Astrocyte (in vitro differentiated cells and primary cell): ENCODE measurements at places on chromosomes 3 and 15. TPM values are rescaled to one million over a fixed set of nuclear protein-coding genes. Genes with fewer than 3 reads are reported as not detected.
A peak's percentile ranks its signal among the peaks of the same experiment; 100 is the strongest.

Gene PROS1
- 11.5 and 13.4 TPM in 2 replicates for total RNA-seq

DNA sequence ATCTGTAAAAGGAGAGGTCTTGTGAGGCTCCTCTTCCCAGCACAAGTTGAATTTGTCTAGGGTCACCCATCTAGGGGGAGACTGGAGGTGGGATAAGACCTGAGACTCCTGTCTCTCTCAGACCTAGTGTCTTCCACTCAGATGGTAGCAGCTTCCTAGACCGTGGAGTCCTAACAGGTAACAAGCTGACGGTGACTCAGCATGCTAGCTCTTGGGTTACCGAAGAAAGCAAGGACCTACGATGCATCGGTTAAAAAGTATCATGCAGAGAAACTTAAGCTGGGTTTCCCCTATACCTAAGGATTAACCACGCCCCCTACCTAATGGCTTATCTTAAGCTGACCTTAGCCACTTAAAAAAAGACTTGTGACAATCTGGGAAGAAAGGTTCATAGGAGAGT, 7.6 kb downstream of the LRRN1 start:
- DNase-seq: no peak

DNA sequence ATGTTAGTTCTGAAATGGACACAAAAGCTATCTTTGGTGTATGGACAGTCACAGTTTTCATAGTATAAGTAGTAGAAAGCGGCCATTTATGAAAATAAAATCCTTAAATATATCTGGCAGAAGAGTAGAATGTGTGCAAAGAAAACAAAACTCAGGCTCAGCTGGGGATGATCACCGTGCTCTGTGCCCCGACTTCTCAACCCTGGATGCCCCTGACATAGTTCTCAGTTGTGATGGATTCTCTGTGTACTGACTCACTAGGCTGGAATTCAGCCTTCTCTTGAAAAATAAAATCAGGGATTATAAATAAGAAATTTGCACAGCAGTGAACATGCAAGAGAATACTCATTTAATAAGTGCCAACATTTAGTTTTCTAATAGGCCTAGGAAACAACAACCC, 925.1 kb upstream of the NR2F2 start:
- DNase-seq: peak; percentile 39

Gene USP4
- 31.8 and 33.8 TPM in 2 replicates for total RNA-seq

- DNase-seq: peak; percentile 82
Measured at GRCh38 chr15:92820236-92821021, 79.7 kb upstream of the CHD2 start.

DNA sequence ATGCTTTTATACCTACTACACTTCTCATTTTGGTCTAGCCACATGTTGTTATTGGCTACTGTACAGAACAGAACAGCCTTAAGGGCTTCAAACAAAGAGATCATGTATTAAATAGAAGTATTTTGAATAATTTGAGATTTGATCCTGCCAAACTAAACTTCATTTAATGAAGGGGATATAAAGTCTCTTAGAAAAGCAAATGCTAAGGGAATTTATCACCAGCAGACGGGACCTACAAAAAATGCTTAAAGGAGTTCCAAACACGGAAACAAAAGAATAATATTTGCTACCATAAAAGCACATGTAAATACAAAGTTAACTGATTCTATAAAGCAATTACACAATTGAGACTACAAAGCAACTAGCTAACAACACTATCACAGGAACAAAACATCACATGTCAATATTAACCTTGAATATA, 23.6 kb upstream of the FMN1 start:
- DNase-seq: peak; percentile 81

GRCh38 chr3:31575448-31575847, 42.7 kb downstream of the STT3B start:
- DNase-seq: no peak

DNA sequence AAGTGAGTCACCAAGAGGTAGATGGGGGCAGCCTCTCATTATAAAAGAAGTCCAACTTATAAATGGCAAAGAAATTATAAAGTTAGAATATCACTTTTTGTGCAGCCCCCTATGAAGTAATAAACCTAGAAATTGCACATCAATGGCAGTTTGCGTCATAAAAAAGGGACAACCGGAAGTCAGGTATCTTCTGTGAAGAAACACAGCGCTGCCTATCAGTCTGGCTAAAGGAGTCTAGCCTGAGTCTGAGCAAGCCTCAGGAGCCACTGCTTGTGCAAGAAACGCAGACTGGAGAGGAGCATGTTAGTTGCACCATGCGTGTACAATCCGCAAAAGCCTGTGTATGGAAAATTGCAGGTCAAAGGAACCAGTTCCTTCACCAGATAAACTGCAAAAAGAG, 178.4 kb downstream of the ARRDC4 start:
- DNase-seq: no peak

Gene MESP1
- total RNA-seq: not detected in 2 replicates

GRCh38 chr3:4850928-4851265, 128.3 kb upstream of the BHLHE40 start:
- DNase-seq: no peak

Gene C3orf70
- total RNA-seq: 5.7 and 8.2 TPM in 2 replicates

Gene SLC24A5
- not detected in 2 replicates for total RNA-seq

Gene STARD5
- total RNA-seq: 5.5 and 5.8 TPM in 2 replicates

Gene TTLL13
- 0.14 TPM in 1 of 2 replicates, not detected in the other for total RNA-seq

DNA sequence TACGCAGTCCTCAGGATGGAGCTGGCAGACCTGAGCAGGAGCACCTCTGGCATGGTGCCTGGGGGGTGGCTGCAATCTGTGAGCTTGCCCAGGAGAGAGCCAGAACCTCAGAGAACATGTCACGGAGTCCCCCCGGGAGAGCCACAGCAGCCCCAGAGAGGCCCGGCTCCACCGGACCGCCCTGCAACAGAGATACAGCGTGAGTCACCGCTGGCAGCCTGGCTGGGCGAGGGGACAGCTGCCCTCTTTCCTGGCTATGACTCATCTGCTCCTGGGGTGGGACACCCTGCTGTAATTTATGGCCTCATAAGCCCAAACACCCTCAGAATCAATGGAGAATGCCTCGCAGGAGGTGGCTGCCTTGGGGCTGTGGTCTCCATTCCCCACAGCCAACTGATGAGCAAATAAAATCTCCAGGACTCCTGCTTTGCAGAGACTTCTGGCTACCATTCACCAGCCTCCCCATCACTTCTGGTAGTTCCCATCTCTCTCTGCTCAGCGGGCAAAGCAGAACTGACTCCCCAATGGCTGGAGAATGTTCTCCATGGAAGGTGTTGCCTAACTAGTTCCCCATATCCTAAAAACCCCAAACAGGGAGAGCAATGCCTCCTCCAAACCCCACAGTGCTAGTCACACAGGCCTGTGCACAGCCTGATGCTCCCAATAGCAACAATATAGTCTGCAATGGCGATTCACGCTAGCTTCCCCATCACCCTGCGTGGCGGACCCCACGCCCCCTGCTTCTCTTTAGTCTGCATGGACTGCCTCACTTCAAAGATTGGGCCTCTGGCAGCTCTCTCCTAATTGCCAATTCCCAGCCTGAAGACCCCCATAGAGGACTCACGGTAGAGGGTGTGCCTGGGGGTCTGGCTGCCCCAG, 21.6 kb downstream of the ACSBG1 start:
- peak; percentile 69 for DNase-seq

GRCh38 chr15:77059786-77060361, 11.0 kb downstream of the TSPAN3 start:
- DNase-seq: no peak

DNA sequence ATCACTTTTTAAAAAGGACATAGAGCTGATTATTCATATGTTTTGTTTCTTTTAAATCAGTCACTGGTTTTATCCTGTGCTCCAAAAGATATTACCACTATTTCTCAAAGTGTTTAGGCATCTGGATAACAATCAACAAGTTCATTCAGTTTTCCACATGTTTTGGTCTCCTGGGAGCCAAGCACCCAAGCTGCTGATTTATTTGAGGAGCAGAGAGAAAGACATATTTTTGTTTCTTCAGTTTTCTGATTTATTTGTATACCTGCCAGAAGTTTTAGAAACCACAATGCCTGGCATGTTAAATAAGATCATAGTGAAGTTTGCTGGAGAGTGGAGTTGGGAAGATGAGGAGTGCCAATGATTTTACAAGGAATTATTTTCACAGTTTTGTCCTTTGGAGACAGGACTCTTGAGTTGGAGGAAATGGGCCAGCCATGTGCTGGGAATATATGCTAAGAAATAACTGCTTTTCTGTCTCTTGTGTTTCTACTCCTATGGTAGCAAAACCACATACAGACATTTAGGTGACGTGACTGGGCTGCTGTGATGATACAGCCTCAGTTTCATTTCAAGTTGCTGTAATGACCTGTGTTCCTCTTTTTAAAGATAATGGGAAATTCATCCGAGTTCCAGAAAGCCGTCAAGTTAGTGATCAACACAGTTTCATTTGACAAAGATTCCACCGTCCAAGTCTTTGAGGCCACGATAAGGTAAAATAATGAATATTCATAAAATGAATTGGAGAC, 11.7 kb downstream of the EDEM1 start:
- no peak for DNase-seq

Gene SAXO2
- total RNA-seq: 1.1 and 1.2 TPM in 2 replicates

DNA sequence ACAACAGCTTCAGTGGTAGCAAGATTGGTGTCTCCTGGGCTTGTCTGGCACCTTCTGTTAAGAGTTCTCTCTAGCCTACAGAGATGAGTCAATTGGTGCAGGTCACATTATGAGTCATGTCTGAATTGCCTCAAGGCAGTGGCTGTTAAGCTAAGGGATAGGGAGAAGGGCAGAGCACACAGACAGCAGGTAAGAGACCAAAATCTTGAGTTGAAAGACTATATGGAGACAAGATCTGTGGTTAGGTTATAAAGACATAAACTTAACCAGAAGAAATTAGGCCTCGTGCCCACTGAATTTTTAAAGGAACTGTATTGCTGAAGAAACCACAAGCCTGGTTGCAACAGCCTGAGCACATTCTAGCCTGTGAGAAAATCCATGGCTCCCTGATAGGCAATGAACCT, 19.2 kb upstream of the KPNA1 start:
- peak; percentile 79 for DNase-seq

Gene NLGN1
- 0.91 and 1.2 TPM in 2 replicates for total RNA-seq

Gene PLIN1
- 0.14 TPM in 1 of 2 replicates, not detected in the other for total RNA-seq

DNA sequence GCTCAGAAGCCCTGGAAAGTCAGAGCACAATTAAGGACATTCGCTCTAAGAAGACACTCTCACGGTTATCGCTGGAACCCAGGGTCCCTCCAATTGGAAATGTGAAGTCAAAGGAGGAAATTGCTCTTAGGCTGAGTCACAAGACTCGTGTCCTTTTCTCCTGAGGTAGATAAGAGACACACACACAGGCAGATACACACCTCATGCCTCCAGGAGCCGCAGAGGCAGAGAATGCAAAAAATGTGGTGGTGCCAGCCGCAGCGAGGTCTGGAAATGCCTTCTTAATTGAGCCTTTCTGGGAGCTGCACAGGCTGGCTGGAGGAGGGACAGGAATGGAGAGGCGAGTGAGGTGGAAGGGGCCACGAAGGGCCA, 189.3 kb downstream of the OPA1 start:
- DNase-seq: peak; percentile 80

DNA sequence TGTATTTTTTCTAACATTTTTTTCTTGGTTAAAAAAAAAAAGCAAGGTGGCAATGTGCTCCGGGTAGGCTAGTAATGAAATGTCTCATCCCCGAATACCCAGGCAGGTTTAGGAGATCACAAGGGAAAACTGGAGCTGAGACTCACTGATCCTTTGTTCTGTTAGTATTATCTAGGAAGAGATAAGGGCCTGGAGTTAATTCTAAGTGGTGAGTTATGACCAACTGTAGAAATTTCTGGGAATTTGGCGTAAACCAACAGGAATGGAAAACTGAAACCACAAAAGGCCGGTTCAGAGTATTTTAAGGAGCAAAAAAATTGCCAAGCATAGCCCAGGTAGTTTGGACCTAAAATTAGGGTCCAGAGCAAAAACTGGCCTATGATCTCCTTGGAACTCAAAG, 12.4 kb downstream of the PPM1M start:
- peak; percentile 74 for DNase-seq

Gene SH2D7
- total RNA-seq: not detected in 2 replicates

Gene TERC
- 0.86 and 1.2 TPM in 2 replicates for total RNA-seq

Gene CTXN2
- total RNA-seq: not detected in 2 replicates

DNA sequence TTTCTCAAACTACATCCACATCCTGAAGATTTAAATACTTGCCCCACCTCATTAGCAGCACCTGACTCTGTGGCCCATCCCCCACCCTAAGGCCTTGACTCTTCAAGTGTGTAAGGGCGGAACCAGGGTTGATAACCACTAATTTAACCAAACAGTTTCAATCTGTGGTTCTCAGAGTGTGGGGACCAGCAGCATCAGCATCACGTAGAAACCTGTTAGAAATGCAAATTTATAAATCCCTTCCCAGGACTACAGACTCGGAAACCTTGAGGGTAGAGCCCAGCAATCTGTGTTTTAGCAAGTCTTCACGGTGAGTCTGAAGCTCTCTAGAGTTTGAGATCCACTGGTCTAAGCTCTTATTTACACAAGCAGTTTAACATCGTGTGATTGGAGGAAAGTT, 12.4 kb downstream of the GNB4 start:
- no peak for DNase-seq

DNA sequence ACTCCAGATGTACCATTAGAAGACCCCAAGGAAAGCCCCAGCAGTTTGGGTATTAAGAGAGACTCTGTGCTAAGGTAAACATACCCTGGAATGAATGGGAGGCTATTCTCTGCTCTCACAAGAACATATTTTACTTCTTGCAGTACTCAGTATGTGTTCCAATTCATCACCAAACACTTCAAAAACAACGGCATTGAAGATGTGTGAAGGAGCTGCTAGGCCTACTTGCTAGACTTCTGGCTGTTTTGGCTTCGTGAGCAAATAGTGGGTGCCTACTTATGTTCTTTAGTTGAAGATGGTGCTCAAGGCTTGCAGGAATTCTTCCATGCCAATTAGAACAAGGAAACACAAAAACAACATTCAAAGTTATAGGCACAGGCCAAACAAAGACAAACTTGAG, 514.5 kb downstream of the ROBO1 start:
- DNase-seq: no peak

GRCh38 chr15:38733331-38733730, 168.7 kb upstream of the RASGRP1 start:
- DNase-seq: peak; percentile 19

Gene SLC51A
- total RNA-seq: not detected in 2 replicates

DNA sequence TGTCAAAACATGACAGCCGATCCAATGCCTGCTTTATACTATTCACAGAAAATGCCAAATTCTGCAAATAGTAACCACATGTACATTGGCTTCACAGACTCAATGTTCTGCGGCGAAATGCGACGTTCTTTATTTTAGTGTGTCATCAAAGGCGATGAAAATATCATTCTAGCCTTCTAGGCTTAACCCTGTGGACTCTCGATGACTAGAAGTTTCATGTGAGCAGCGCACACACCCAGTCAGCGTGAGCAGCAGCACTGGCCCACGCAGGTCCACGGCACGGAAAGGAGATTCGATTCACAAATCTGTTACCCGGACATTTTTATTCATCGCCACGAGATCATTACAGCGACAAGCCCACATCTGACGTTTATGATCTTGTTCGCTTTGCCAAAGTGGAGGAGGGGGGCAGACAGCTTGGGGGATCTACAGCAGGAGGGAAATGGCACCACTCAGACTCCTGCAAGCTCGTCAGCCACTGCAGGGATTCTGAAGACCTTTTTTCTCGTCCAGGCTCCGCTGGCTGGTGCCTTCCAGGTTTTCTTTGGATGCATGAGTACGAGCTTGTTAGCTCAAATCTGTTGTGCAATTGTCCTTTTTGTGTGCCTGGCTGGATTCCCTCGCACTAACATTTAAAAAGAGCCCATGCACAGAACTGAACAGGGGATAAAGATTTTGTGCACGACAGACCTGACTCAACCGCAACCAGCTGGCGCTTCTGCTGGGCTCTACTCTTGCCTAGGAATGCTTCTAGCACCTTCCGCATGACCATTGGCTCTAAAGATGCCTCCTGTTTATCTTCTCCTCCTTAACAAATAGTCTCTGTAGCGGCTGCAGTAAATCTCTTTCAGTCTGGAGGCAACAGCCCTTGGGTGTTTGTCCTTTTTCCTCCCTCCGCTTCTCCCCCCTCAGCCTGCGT, 938.4 kb downstream of the MCTP2 start:
- no peak for DNase-seq
